ENCODE measurements at places on chromosomes 3 and 15. TPM values are rescaled to one million over a fixed set of nuclear protein-coding genes. Genes with fewer than 3 reads are reported as not detected.

SLC28A1 gene
- not detected for total RNA-seq

RMDN3 gene
- 25.6 TPM for total RNA-seq

AMT gene
- total RNA-seq = 7.3 TPM

XCR1 gene
- total RNA-seq = not detected

GOLGA8S gene
- total RNA-seq = 0.09 TPM

DLEC1 gene
- total RNA-seq = 0.10 TPM

SPINT1 gene
- 8.6 TPM for total RNA-seq

FMN1 gene
- total RNA-seq = 0.69 TPM

CCR5 gene
- 0.55 TPM for total RNA-seq

SOX2 gene
- total RNA-seq = not detected

DNA sequence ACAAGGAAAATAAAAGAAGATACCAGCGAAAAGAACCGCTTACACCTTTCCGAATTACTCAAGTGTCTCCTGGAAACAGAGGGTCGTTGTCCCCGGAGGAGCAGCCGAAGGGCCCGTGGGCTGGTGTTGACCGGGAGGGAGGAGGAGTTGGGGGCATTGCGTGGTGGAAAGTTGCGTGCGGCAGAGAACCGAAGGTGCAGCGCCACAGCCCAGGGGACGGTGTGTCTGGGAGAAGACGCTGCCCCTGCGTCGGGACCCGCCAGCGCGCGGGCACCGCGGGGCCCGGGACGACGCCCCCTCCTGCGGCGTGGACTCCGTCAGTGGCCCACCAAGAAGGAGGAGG is 325 bp downstream of the ALCAM start:
- no peak for DNase-seq

DNA sequence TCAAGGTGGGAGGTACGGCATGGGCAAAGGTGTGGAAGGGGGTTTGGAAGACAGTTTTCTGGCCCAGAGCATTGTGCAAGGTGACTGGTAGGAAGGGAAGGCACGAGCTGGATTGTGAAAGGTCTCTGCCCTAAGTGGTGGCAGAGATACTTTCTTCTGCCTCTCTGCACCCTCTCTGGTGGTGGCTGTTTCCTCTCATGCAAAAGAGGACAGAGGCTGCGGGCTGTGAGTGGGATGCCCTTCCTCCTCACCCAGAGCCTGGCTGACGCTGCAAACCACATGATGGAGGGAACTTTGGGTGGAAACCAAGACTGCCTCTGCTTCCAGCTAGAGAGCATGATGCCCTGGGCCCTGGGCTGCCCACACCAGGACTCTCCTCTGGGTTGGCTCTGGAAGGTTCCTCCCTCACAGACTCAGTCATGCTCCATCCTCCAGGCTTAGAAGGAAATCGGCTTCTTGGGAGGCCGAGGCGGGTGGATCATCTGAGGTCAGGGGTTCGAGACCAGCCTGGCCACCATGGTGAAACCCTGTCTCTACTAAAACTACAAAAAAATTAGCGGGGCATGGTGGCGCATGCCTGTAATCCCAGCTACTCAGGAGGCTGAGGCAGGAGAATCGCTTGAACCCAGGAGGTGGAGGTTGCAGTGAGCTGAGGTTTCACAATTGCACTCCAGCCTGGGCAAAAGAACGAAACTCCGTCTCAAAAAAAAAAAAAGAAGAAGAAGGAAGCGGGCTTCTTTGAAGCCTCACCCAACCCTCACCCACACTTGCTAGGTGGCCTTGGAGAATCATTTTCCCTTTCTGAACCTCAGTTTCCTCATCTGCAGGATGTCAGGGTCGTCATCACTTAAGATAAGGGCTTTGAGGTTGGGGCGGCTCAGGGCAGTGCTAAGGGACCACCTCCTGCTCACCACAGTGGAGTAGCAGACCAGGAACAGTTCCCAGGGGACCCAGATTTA is 8.3 kb downstream of the PSTPIP1 start:
- DNase-seq = no peak

- DNase-seq = no peak
Measured at GRCh38 chr3:116186049-116186448, 259.2 kb downstream of the LSAMP start.

- no peak for DNase-seq
Measured at GRCh38 chr3:195511136-195511535, 32.0 kb downstream of the PPP1R2 start.

DNA sequence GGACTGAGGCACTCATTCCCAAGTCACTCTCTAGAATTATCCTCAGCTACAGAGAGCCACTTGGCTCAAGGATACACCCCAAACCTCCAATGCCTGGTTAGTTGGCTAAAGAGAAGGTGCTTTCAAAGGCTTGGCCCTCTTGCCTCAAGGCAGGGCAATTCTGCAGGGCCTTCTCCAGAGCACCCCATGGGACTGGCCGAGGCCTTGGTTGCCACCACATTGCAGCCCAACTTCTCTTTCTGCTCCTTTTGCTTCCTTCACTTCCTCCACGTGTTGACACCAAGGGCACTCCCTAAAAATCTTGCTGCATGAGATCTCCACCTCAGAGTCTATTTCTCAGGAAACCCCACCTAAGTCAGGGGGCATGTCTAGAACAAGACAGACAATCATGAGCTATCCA is 36.7 kb downstream of the MEGF11 start:
- no peak for DNase-seq

GRCh38 chr3:136984837-136985236 is 27.1 kb downstream of the IL20RB start:
- no peak for DNase-seq

- no peak for DNase-seq
Measured at GRCh38 chr15:80970018-80970657, 19.5 kb downstream of the MESD start.

Measured in activated B cell treated with CpG ODN at 0.5 μM for 24 hours (primary cell).